ENCODE measurements at places on chromosomes 1 and 21.

GRCh38 chr1:20075345-20075744 lies 5.4 kb downstream of the PLA2G5 start:
- DNase-seq: no peak

DNA sequence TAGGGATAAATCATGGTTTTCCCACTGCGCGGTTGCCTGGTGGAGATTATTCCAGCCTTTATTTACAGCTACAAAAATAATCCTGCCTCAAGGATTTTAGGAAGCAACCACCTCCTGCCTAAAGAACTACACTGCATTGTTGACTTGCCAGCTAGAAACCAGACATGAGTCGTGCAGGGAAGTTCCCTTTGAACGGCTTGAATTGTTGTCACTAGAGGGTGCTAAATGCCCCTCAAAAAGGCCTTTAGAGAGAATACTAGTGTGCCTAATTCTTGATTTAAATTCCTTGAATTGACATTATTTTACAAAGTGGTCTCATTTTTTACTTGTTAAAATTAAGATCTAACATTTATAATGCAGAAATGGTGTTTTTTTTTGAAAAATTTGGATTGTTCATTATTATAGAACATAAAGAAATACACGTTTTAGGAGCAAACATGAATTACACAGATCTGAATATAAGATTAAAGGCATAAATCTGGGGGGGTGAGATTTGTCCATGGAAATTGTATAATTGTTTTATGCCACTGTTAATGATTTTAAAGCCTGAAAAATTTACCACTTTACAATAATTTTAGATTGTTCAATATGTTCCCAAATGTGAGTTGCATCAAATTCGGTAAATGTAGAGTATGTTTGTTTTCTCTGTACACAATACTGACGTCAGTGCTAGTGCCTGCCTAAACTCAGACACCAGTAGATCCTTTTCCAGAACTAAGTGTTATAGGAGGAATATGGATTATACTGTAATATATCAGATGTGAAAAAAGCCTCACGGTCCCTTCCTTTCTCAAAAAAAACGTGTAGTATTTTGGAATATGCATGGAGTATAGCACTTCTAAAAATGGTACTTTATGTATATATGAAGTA lies 7.6 kb upstream of the ERG start:
- DNase-seq: no peak

DNA sequence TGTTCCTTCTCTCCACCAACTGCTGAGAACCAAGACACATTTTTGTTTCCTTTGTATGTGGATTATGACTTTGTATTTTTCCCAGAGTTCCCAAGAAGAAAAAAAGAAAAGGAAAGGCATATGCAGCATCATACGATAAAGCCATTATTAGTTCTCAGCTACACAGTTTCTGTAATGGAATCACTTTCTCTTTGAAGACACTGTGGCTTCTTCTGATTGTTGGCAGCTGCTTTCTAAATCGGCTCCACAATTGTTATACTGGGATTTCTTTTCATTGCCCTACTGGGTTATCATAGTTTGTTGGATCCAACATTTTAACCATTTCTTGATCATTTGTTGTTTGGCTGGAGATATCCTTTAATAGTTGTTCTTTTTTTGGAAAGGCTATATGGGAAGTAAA lies 89.5 kb upstream of the HIVEP3 start:
- no peak for DNase-seq

DNA sequence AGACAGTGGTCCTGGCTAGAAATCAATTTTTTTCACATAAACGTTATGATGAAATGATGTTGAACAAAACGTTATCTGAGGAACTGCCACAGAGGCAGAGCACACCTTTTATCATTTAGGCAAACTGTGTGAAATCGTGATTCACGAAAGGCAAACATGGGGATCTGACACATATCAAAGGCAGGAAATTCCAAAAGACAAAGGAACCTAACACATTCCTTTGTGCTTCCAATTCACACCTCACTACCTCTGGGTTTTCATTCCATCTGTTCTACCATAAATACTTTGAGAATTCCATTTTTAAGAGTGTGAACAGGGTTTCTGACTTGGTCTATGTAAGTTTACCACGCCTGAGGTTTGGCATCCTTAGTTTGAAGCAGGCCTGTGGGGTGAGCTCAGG lies 119.5 kb upstream of the KRTAP19-8 start:
- DNase-seq: no peak
